ENCODE measurements at places on chromosomes 2 and 18. TPM values are rescaled to one million over a fixed set of nuclear protein-coding genes. Genes with fewer than 3 reads are reported as not detected.

The FBXO36 gene
- total RNA-seq = 2.6 TPM

The BUB1 gene
- total RNA-seq = 49.7 TPM

The VWC2L gene
- total RNA-seq = not detected

The MLPH gene
- not detected for total RNA-seq

All from mammary microvascular endothelial cell (primary cell).